ENCODE measurements at places on chromosomes 12 and 14. TPM values are rescaled to one million over a fixed set of nuclear protein-coding genes. Genes with fewer than 3 reads are reported as not detected.

GRCh38 chr14:104822821-104823615 is 22.1 kb downstream of the ZBTB42 start:
- peaks cover 6% of the 10 kb centered on the region for H3K36me3 ChIP-seq
- H3K27ac ChIP-seq: no peak overlapping the region
- DNase-seq: no peak
- H3K4me1 ChIP-seq: peaks cover 6% of the 10 kb centered on the region
- H3K4me3 ChIP-seq: no peak overlapping the region
- no peaks in the 10 kb centered on the region for H3K27me3 ChIP-seq

DNA sequence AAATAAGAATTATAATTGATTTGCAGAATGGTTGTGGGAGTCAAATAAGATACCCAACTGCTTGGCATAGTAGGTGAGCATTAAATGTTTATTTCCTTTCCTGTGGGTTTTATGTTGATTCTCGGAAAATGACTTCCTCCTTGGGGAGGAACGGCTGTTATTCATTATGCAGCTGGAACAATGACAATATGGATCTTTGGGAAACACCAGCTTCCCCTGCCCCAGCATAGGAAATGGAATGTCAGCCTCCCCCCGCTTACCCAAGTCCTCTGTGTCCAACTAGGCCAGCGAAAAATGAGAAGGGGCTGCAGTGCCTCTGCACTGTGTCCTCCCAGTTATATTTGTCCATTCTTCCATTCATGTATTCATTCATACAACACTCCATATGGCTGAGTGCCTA is 11.7 kb upstream of the CCDC177 start:
- DNase-seq: no peak
- no peaks in the 10 kb centered on the region for H3K36me3 ChIP-seq
- H3K27me3 ChIP-seq: no peaks in the 10 kb centered on the region
- no peak overlapping the region for H3K4me3 ChIP-seq
- H3K4me1 ChIP-seq: peaks cover 2% of the 10 kb centered on the region

DNA sequence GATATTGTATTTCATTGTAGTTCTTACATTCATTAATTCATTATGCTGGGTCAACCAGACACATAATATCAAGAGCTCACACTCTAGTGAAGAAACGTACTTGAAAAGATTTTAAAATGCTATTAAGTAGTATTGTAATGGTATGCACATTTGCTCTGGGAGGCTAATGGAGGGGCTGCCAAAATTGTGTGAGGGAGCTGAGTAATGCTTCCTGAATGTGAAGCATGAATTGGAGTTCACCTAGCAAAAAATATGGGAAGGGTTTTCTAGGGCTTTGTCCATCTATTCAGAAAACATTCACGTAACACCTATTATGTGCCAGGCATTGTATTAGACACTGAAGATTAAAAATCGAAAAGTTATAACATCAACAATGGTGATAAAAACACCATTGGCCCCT is 403.8 kb upstream of the PDE3A start:
- H3K4me1 ChIP-seq: no peaks in the 10 kb centered on the region
- DNase-seq: no peak
- H3K4me3 ChIP-seq: no peak overlapping the region

GRCh38 chr14:72573725-72574417 is 320.0 kb downstream of the DPF3 start:
- H3K27ac ChIP-seq: no peak overlapping the region
- no peaks in the 10 kb centered on the region for H3K27me3 ChIP-seq
- no peak overlapping the region for H3K4me3 ChIP-seq
- no peaks in the 10 kb centered on the region for H3K4me1 ChIP-seq
- H3K36me3 ChIP-seq: no peaks in the 10 kb centered on the region

DNA sequence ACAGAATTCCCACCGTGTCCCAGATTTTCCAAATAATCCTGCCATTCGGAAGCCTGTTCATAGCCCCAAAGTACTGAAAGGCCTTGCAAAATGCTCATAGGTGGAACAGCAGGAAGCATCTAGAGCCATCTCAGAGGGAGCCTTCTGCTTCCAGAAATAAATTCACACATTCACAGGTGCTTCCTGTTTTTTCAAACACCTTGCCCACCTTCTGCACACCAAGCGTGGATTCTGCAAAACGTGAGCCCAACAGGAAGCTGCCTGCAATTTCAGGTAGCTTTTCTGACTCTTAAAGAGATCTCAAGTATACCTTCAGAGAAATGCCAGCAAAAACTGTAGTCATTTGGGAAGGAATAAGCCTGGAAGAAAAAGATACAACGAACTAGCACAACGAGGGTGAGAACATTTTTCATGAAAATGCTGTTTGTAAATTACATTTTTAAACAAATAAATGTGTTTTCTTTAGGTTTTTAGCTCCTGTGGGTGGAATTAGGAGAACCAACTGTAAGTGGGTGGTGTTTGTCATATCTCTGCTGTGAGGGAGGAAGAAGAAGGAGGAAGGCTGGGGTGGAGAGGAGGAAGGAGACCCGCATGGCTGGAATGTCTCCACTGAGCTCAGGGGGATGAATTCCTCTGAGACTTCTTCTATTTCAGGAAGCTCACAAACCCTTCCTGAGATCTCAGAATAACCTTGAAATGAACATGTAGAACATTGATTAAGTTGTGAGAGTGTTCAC is at the start of gene IFNG-AS1:
Gene IFNG-AS1, plus strand, starts transcription at position 264 of the 737 bp plus-strand sequence.
- H3K27ac ChIP-seq: no peak within 1 kb of the TSS
- H3K4me3 ChIP-seq: no peak within 1 kb of the TSS
- no peak for DNase-seq
- H3K4me1 ChIP-seq: no peaks in the 10 kb centered on the region
- peaks cover 4% of the 10 kb centered on the region for H3K27me3 ChIP-seq
- H3K36me3 ChIP-seq: no peaks in the 10 kb centered on the region

DNA sequence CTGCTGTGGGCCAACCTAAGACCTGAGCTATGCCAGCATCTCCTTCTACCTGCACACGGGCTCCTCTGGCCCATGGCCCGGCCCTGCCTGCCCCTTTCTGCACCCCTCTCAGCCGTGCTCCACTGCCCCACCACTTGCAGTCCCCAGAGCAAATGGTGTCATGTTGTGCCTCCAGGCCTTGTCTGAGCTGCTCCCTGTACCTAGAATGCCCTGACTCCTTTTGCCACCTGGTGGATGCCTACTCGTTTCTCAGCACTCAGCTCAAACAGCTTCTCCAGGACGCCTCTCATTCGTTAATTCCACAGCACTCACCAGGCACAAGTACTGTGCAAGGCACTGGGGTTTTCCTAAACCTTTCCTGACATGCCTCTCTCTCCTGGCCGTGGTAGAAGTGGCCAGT is 63.2 kb upstream of the PNMA1 start:
- peaks cover under 1% of the 10 kb centered on the region for H3K36me3 ChIP-seq
- no peaks in the 10 kb centered on the region for H3K27me3 ChIP-seq
- peaks cover 19% of the 10 kb centered on the region for H3K4me1 ChIP-seq
- DNase-seq: no peak
- H3K4me3 ChIP-seq: no peak overlapping the region

DNA sequence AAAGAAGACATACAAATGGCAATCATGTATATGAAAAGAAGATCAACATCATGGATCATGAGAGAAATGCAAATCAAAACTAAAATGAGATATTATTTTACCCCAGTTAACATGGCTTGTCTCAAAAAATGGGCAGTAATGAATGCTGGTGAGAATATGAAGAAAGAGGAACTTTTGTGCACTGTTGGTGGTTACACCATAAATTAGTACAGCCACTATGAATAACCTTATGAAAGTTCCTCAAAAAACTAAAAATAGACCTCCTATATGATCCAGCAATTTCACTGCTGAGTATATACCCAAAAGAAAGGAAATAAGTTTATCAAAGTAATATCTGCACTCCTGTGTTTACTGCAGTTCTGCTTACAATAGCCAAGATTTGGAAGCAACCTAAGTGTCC is 151.7 kb downstream of the PDZRN4 start:
- H3K27me3 ChIP-seq: no peaks in the 10 kb centered on the region
- H3K4me1 ChIP-seq: no peaks in the 10 kb centered on the region
- H3K36me3 ChIP-seq: no peaks in the 10 kb centered on the region
- no peak overlapping the region for H3K27ac ChIP-seq

DNA sequence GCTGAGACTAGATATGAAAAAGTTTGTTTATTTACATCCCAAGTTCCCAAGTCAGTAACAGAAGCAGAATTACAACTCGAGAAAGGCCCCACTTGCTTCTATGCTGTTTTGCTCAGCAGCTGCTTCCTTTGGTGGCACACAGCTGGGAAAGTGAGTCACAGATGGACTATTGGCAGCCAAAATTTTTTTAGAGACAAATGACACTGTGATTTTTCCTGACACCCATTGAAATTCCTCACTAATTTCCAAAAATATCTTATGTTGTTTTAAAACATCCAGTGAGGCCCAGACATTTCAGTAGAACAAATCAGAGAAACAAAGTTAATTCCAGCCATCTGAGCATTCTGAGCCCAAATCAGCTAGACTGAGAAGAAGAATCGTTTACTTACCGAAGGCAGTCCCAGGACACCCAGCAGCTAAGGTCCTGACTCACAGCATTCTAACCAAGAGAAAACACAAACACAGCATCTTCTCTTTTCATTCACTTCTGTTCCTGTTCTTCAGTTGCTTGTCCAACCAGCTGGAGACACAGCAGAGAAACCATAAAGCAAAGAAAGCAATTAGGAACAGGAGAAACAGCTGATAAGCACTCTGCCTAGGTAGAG is 188.3 kb downstream of the DAD1 start:
- no peaks in the 10 kb centered on the region for H3K36me3 ChIP-seq
- H3K4me1 ChIP-seq: no peaks in the 10 kb centered on the region
- H3K27me3 ChIP-seq: no peaks in the 10 kb centered on the region

- H3K27me3 ChIP-seq: no peaks in the 10 kb centered on the region
- no peak overlapping the region for H3K4me3 ChIP-seq
- peaks cover 19% of the 10 kb centered on the region for H3K36me3 ChIP-seq
- DNase-seq: no peak
Observed at GRCh38 chr14:69640931-69641330, 29.5 kb downstream of the SUSD6 start.

DNA sequence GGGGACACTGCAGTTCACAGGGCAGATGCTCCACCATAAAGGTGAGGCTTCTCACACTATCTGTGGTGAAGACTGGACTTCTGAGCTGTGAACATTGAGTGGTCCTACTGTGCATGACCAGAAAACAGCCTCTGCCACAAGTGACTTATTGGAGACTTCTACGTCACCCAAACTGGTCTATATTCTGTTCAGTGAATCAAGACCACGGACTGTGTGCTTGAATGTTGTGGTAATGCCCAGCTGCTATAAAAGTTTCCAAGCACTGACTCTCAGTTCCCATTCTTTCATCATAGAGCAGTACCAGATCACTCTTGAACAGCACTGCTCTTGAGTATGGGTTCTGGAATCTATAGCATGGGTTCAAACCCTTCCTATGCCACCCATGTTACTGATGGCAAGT is 4.8 kb upstream of the PLEK2 start:
- no peaks in the 10 kb centered on the region for H3K27me3 ChIP-seq
- DNase-seq: no peak
- peak overlapping the region; percentile 57 for H3K27ac ChIP-seq
- no peak overlapping the region for H3K4me3 ChIP-seq
- H3K4me1 ChIP-seq: peaks cover 39% of the 10 kb centered on the region

DNA sequence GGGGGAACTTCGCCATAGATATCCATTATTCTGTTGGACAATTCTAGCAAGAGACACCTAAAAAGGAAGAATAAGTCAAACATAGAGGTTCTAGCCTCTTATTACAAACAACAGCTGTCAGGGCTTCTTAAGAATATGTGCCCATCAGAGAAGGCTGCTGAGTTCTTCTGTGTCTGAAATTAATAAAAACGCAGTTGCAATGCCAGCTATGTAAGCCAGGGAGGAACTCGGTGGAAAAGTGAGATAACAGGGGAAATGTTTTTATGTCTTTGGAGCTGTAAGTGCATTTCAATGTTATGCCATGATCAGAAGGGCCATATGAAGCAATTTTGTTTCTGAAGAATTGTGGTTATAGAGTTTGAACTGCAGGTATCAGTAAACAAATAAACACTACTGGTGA is 95.0 kb downstream of the SYT1 start:
- H3K27ac ChIP-seq: no peak overlapping the region
- no peaks in the 10 kb centered on the region for H3K36me3 ChIP-seq
- DNase-seq: no peak

DNA sequence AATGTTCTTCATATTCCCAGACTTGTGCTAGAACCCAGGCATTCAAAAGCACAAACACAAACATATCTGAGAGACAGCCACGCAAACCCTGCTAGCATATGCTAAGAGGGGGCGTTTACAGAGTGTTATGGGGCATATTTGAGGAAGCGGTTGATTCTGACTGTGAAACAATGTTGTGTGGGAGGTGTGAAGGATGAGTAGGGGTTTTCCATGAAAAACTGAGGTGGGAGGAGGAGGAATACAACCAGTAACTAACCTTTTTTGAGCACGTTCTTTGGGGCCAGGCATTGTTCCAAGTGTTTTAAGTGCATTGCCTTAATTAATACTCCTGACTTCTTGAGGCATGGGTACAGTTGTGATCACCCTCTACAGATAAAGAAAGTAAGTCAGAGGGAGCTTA is 499.5 kb downstream of the AACS start:
- no peak for DNase-seq
- no peaks in the 10 kb centered on the region for H3K4me1 ChIP-seq
- H3K27ac ChIP-seq: no peak overlapping the region

DNA sequence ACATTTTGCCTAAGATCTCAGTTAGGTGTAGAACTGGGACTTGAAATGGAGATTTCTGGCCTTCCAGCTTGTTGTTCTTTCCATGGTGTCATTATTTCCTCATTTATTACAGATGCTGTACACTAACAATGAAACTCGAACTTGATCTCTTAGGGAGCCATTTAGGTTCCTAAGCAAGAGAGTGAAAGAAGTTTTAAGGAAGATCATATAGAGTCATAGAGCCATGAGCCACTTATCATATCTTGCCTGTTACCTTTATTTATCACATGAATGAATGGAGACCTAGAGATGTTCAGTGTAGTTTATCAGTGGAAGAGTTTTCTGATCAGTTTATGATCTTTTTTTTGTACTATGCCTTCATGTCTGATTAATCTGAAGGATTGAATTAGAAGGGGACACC is 9.9 kb downstream of the HELB start:
- no peak for DNase-seq
- H3K27ac ChIP-seq: no peak overlapping the region
- no peaks in the 10 kb centered on the region for H3K27me3 ChIP-seq
- peaks cover 9% of the 10 kb centered on the region for H3K36me3 ChIP-seq

GUCY2C gene
- total RNA-seq: not detected

KSR2 gene
- not detected for total RNA-seq

RIMKLB gene
- total RNA-seq: 13.8 TPM

ANO4 gene
- total RNA-seq: not detected

OAS2 gene
- total RNA-seq: 0.13 TPM

TMEM30B gene
- 0.04 TPM for total RNA-seq
